ENCODE measurements at places on chromosomes 1 and 21.

DNA sequence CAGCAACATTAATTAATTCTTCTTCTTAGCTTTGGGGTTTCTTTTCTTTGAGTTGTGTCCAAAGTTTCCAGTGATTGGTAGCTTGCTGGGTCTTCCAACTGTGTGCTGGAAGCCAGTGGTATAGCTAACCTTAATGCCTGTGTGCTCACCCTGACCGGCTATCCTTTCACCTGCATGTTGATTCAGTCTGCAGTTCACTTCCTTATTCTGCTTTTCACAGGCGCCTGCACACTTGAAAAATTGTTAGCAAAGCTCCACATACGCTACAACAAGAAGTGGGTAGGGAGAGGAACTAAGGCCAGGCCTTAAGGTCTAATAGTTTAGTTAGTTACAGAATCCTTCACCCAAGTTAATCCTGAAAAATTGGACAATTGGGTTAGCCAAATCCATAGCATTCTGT is 35.7 kb downstream of the NCF2 start:
- peak; percentile 23 for DNase-seq

DNA sequence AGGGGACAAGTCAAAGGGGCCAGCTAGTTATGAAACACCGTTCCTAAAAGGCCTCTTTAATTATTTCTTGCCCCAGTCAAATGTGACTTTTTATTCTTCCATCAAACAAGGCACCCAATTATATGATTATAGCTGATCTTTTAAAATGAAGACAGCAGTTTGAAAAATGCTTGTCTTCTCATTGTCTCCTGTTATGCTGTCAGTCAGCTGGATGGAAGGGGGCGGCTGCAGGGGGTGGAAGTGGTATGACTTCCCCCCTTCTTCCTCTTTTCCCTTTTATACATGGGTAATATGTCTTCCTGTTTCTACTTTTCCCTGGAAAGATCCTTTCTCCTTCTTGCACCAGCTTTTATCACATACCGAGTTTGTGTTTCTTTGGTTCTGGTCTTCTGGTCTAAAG is 25.8 kb upstream of the KCNA10 start:
- DNase-seq: no peak

GRCh38 chr1:84997667-84998600 is 1.0 kb upstream of the MCOLN2 start:
- DNase-seq: no peak

DNA sequence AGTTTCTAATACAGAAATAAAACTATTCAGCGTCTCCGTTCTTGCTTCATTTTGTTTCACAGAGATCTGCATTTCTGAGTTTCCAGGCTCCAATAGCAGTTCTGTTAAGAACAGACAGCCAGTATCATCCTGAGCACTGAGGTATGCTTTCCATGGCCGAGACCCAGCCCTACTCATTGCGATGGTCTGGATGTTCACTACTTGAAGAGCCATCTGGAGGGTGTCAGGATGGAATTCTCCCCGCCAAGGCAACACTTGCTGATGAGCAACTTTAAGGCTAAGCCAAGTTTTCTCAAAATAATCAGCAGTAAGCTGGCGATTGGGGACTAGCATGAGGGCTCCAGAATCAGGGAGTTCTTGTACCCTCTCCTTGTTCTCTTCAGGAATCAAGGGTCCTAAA is 7.7 kb upstream of the BCL2L15 start:
- no peak for DNase-seq

- DNase-seq: no peak
Observed at GRCh38 chr1:97158691-97159096, 437.1 kb downstream of the PTBP2 start.

GRCh38 chr1:16387201-16388188 is 20.5 kb downstream of the SZRD1 start:
- peak; percentile 28 for DNase-seq

- peak; percentile 37 for DNase-seq
Observed at GRCh38 chr1:27868556-27868931, 3.8 kb upstream of the THEMIS2 start.

- DNase-seq: no peak
Observed at GRCh38 chr1:3594706-3595377, 16.5 kb downstream of the MEGF6 start.

- DNase-seq: no peak
Observed at GRCh38 chr1:185846672-185847444, 112.7 kb downstream of the HMCN1 start.

All from MV-4-11 (cell line).